ENCODE measurements at places on chromosomes 5 and 9.

GRCh38 chr9:34145165-34145564 is 18.7 kb upstream of the DCAF12 start:
- DNase-seq, result no peak

- DNase-seq, result no peak
Observed at GRCh38 chr5:51286046-51286445, 97.2 kb upstream of the ISL1 start.

GRCh38 chr9:130018265-130018664 is 24.7 kb downstream of the FNBP1 start:
- DNase-seq, result no peak

DNA sequence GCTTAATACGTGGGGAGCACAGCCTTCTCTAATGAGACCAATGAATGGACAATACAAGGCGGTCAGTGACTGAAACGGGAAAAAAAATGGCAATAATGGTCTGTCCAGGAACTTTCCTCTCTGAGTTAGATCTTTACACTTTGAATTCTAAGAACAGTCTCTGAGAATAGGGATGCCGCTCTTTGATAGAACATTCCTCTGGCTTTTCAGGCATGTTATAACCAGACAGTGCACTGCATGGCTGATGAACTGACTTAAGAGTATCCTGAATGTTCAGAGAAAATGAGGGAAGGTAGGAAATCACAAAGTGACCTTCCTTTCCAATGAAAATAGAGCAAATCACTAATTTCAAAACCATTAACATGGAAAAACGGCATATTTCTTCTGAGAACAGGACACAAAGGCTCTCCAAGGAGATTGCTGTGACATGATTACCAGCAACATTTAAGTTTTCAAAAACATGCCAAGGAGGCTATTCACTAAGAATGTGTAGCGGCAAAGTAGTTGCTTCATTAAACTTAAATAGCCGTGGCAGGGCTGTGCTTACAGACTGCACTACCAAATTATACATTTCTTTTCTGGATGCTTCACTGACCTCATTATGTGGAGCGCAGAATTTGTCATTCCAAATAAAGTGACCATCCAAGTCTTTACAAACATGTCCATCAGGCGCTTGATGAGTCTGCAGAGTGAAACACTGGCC is 105.9 kb downstream of the MARCHF3 start:
- no peak for DNase-seq

DNA sequence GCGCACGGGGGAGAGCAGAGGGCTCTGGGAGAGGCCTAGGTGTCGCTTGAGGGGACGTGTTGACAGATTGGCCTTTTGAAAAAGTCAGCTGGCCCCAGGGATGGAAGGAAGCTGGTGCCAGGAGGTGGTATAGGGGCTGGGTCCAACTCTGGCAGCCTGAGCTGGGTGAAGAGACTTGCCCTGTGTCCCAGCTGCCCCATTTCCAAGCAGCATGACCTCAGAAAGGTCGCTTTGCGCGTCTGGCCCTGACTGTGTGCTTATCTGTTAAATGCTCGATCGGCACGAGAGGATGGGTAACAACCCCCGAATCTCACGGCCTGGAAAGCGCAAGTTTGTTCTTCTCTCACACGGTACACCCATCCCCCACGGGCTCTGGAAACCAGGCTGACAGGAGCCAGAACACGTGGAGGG is 31.2 kb upstream of the LAMC3 start:
- no peak for DNase-seq

DNA sequence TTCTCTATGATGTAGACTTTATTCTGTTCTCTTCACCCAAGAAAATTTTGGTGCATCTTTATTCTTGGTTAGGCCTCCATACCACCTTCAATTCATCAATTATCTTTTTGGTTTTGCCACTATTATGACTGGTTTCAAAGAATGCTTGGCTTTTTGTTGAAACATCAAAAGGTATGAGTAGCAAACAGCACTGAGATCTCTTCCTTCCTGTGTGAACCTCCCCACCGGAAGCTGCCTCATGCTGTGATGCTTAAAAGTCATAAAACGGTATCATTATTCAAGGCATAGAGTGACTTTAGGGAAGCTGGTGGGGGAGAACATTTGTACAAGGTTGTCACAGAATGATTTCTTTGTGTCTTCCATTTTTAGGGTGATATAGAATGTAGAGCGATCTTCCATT is 70.6 kb downstream of the IQGAP2 start:
- peak; percentile 83 for DNase-seq

DNA sequence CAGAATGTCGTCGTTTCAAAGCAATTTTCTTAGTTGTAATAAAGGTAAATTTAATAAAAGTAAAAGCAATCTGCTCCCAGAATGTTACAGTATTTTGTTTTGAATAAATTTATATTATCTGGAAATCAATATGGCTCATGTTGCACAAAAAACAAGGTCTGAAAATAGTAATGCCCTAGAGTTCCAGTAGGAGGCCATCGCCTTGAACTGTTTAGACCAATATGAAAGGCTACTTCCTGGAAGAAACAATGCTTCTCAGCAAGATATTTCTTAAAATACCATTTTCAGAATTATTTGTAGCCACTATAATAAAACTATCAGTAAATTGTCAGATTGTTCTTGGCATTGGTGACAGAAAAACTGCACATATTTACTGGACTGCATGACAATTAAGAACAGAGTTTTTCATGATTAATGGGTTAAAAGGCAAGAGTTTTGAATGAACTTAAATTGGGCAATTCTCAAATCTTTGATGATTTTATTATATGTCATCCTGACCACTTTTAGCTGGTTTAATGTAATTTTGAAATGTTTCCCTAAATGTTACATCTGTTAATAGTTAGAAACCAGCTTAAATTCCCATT is 153.2 kb downstream of the COMMD10 start:
- no peak for DNase-seq

GRCh38 chr5:173099461-173099860 is 43.3 kb downstream of the CREBRF start:
- no peak for DNase-seq

DNA sequence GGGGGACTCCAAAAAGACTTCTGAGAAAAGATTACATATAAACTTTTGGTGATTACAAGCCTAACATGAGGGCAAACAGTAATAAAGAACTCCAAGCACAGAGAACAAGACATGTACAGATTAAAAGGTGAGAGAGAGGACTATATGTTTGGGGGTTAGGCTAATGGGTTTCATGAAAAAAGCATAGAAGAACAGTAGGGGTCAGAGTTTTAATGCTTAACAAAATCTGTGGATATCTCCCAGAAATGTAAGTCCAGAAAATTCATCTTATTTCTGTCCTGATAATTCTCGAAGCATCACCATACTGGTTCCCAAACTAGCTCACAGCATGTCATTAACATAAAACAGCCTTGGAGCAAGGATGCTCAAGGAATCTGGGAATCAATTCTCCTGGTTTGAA is 137.2 kb downstream of the ARRDC3 start:
- DNase-seq, result no peak

DNA sequence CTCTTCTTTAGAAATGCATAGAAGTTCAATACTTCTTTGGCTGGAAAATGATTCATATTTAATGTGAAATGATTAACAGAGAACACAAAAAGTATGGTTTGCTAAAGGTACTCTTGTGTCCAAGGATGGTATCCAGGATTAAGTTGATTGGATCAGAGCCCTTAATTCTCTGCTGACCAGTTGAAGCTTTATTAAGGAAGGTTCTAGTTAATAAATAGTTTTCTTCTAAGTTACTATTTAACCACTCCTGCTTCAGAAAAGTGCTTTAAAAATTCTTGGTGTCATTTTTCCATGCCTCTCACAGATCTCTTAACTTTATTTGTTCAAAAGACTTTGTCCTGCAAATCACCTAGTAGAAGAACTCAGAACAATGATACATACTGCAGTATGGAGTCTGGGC is 134.3 kb downstream of the MEF2C start:
- no peak for DNase-seq

DNA sequence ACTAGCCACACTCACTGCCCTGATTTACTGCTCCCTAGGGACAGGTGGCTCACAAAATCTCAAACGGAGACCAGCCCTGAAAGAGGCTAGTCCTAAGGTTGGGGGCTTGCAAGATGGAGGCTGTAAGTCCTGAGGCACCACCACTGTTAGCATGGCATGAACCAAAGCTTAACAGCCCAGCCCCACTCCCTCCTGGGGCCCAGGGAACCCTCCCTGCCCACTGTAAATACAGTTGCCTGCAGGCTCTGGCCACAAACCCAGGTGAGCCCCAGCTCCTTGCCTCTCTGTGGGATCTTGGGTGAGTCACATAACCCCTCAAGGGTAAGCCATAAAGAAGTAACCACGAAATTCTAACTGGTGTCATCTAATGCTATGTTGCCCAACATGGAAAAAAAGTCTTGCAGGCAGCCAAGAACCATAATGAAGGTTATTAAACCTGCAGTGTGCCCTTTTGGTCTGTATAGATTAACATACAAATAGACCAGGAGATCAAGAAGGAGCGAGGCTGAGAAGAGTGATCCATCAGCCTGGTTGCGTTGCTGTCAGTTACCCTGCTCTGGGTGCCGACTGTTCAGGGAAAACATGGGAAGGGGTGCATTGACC is 1.7 kb upstream of the POMT1 start:
- DNase-seq, result no peak

GRCh38 chr5:124737651-124738050 is 8.8 kb downstream of the ZNF608 start:
- no peak for DNase-seq

- DNase-seq, result no peak
Observed at GRCh38 chr5:15034379-15034778, 162.8 kb upstream of the ANKH start.

GRCh38 chr5:181173027-181173419 is 25.6 kb downstream of the OR2V2 start:
- DNase-seq, result no peak

GRCh38 chr9:92807757-92808725 is 43.4 kb upstream of the BICD2 start:
- DNase-seq, result no peak

DNA sequence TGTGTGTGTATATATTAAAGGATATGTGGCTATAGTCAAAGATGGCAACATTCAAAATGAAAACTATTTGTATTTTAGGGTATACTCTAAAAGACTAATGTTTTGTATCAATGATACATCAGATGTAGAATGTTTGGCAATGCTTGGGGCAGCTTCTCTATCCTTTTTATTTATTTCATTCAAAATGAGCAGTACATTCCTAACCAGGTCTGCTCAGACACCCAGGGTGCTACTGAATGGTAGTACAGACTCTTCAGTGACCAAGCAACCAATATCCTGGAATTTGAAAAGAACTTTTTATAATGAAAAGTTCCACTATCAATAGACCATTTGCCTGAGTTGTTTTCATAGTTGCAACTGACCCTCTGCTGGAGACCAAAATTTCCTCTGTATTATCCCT is 23.9 kb downstream of the MEGF9 start:
- no peak for DNase-seq

DNA sequence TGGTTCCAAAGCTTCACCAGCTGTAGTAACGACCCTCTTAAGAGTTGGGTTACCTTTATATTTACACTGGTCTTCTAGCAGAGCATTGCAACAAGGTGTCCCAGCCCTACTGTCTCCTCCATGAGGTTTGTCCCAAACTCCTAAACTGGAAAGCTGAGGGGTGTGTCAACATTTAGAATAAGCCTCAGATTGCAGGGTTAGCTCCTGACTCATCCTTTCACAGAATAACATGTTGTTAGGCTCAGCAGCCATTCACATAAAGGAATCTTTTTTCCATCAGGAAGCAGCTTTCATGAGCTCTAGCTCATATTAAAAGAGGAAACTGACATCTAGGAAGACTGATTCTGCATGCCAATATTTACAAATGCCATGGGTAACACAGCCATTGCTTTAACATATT is 238.7 kb downstream of the EFNA5 start:
- DNase-seq, result no peak

- no peak for DNase-seq
Observed at GRCh38 chr9:111598733-111599091, 735 bp downstream of the PTGR1 start.

- no peak for DNase-seq
Observed at GRCh38 chr9:110048403-110048975, 159.5 kb downstream of the C9orf152 start.

GRCh38 chr5:124679578-124680199 is 66.8 kb downstream of the ZNF608 start:
- no peak for DNase-seq

DNA sequence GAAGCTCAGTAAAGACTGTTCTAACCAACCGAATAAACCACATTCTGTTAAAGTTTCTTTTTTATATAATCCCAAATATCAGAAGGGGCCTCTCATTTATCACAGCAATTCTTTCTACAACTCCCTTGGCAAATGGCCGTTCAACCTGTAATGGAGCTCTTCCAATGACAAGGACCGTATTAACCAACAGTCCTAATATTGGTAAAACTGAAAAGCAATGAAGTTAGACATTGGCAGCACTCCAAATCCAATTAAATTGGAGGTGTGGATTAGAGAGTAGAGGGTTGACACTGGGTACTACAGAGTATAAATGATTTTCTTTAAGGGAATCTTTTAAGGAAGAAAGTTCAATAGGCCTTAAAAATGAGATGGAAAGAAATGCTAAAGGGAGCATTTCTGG is 842 bp downstream of the TMED7 start:
- DNase-seq, result no peak

DNA sequence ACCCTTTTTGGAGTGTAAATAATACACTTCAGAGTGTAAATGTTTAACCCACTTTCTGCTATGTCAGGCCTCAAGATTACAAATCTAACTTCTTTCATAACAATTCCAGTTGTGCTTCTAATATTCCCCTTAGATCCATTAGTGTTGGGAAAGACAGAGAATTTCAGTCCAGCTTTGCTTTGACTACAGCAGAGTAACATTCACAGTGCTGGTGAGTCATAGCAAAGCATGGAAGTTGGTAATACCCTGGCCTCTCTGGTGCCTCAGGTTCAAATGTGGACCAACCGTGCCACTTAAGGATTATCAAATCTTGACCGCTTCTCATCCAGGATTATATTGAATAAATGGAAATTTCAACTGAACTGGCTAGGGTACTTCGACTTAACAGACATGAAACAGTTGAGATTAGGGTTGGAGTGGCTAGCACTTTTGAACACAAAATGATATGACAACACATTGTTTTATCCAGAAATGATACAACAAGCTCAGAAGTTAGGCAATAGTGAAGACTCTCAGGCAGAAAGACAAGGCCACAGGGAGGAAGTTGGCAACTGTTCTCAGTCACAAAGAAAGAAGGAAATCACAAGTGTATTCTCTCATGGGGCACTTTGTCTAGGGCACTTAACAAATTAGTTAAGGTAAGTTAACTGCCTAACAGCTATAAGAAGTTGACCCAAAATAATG is 24.4 kb upstream of the RASA1 start:
- no peak for DNase-seq

- DNase-seq, result no peak
Observed at GRCh38 chr5:168676501-168676900, 97.3 kb upstream of the PANK3 start.

GRCh38 chr5:108884736-108885135 is 137.0 kb downstream of the FER start:
- no peak for DNase-seq

DNA sequence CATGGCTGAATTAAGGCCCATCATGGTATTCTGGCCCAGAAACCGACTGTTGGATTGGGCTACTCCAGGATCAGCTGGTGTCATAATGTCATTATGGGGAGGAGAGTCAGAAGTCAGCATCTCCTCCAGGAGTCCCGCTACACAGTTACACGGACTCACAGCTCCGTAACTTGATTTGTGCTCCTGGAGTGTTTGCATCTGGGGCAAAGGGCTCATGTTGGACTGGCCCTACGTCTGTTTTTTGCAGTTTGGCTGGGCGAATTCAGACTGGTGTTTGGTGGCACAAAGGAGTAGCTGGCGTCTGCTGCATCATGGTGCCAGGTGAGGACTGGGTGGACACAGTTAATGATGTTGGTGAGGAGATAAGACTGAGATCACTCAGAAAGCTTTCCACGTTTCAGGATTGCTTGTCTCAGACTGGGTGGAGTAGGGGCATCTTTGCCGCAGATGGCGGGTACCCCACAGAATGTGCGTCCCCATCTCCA is 31.3 kb downstream of the OR2V1 start:
- DNase-seq, result no peak

All from SK-N-MC (cell line).